Activated T-helper 9 cell treated with anti-CD3 and anti-CD28 coated beads, Interleukin-2, amount 50 U/mL, for 16 hours (primary cell): ENCODE measurements at places on chromosomes 2 and 18.

DNA sequence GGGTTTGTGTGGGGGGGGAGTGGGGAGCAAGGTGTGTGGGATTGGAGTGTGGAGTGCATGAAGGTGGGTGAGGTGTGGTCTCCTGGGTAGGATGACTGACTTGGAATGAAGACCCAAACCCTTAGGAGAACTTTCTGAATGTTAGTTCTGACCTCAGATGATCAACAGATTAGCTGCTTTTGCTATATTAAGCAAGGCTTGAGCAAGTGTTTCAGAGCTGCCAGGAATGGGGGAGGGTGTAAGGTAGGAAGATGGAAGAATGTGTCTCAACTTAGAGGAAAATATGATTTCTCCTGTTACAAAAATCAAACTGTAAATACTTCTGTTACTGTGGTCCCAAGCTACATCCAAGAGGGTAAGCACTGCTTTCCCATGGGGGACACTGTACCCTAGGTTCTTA lies 273.6 kb downstream of the TGIF1 start:
- DNase-seq: no peak

- no peak for DNase-seq
Measured at GRCh38 chr2:42693013-42693615, 70.8 kb downstream of the OXER1 start.

- no peak for DNase-seq
Measured at GRCh38 chr2:161546635-161547034, 77.6 kb upstream of the SLC4A10 start.

GRCh38 chr2:199228887-199229819 lies 228.6 kb downstream of the SATB2 start:
- DNase-seq: no peak

DNA sequence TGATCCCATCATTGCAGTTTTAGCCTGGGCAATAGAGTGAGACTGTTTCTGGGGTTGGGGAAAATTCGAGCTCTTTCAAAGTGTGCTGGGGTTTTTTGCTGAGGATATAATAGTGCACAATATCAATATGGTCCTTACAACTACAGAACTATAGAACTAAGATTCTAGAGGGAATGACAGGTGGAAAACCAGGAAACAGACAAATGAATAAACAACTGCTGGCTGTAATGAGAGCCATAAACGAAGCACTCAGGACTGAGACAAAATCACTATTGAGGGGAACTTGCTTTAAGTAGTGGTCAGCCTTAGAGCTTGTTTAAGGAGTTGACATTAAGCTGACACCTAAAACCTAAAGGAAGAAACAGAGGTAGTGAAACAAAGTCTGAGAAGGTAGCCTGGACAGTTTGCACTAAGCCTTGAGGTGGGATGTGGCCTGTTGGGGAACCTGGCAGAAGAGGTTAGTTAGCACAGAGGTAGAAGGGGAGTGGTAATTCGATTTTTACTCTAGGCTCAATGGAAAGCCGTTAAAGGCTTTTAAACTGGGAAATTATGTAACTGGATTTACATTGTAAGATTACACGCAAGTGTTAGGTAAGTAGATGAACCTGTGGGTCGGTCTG lies 33.8 kb downstream of the LCLAT1 start:
- DNase-seq: no peak

DNA sequence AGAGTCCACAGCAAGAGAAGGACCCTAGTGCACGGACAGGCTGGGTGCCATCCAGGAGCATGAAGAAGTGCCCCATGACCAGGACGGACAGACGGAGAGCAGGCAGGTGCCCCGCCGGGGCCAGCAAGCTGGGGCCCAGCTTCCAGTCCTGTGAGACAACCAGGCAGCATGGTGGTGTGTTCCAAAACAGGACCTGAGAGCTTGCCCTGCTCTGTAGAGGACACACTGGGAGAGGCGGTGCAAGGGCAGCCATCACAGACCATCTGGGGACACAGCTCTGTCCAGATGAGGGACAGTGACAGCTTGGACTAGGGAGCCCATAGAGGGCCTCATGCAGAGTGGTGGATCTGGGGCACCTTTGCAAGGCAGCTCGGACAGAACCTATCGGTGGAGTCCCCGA lies 279.8 kb downstream of the EIPR1 start:
- no peak for DNase-seq

DNA sequence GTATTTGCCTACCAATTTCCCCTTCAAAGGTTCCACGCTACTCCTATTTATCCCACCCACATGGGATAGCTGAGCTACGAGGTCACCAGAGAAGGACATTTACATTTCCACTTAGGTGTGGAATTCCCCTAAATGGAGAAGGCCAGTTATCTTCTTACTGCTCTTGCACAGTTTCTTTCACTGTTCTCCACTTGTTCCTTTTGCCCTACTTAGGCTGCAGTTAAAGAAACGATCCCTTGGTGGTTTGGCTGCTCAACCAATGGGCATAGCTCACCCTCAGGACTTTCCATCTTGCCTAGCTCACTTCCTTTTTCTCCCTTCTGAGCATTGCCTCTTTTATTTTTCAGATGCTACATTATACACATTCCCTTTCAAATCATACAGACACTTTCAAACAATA lies 11.2 kb upstream of the NABP1 start:
- no peak for DNase-seq

- no peak for DNase-seq
Measured at GRCh38 chr2:238203973-238204683, 633 bp upstream of the ILKAP start.

GRCh38 chr2:239587311-239587731 lies 186.5 kb upstream of the HDAC4 start:
- DNase-seq: no peak

DNA sequence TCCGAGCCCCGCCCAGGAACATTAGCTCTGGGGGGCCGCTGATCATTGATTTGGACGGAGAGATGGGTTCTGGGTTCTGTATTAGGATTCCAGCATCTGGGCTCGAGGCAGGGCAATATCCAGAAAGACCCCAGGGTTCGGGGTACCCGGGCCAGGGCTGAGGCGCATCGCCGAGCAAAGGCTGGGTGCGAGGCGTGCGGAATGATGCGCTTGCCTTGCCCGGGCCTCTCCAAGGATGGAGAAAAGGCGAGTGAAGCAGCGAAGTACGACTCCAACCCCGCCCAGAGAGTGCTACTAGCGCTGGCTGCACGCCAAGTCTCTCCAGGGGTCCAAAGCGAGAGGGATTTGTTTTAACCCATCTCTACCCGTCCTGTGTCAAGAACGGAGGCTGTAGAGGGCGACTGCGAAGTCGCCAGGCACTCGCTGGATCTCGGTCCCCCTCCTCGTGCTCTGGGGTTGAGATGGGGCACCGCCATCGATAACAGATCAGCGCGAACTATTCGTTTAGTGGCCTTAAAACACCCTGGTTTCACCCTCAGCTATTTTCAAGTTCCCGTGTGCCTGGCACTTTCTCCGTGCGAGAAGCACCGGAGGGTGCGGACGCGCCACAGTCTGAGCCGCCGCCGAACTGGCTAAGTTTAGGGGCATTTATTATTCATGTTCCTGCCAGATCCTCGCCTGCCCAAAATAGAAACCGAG lies 1.9 kb downstream of the ADCYAP1 start:
- DNase-seq: no peak

- no peak for DNase-seq
Measured at GRCh38 chr2:49041061-49041460, 113.3 kb downstream of the FSHR start.

- DNase-seq: no peak
Measured at GRCh38 chr2:182148344-182148743, 162.7 kb downstream of the PPP1R1C start.

DNA sequence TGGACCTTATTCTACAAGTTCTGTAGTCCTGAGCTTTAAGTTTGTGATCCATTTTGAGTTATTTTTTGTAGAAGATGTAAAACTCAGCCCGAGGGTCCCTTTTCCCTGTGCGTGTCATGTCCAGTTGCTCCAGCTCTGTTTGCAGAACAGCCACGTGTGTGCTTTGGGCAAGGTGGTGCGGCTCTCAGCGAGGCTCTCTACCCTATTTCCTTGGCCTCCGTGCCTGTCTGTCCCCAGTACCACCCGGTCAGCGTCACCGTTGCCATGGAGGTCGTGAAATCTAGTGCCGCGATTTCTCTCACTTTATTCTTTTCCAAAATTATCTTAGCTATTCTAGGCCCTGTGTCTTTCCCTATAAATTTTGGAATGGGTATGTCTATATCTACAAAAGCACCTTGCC lies 141.0 kb upstream of the CTDP1 start:
- no peak for DNase-seq

GRCh38 chr18:63872586-63872985 lies 14.9 kb upstream of the SERPINB2 start:
- no peak for DNase-seq

DNA sequence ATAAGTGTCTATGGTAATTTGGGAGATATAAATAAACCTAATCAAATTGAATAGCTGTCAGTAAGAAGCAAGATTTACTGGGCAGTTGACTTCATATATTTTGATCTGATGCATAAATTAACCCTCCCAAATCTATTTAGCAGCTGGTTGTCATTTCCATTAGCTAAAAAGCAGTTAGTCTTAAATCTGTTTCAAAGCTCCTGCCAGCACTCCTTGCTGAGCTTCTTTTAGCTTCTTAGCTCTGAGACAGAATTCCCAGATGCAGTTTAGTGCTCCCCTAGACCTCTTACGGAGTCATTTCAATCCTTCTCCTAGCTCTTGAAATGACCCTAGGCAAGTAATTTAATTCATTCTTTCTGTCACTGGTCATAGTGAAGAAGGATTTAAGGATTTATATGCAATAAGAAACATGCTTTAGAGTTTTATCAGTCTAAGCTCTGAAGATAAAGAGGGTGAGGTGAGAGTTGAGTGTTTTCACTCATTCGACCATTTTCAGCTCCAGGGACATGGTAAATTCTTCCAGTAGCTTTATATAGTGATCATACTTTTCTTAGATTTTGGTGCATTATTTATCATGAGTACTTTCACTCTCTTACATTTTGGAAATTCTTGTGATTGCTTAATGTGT lies 98.9 kb downstream of the PHLPP1 start:
- DNase-seq: no peak

DNA sequence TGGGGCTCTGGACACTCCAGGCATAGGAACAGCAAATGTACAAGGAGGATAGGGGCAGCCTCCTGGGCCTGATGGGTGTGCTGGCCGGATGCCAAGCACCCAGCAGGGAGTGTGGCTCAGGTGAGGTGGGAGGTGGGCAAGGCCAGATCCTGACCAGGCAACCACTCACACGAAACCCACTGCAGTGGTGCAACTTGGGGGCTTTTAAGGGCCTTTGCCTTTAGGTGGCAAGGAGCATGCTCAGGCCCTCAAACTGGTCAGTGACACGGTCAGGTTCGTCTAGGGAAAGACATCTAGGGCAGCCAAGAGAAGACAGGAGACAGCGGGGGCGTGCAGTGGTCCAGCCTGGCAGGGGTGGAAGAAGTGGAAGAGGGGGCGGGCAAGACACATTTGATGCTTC lies 18.4 kb upstream of the TEX51 start:
- DNase-seq: no peak

- no peak for DNase-seq
Measured at GRCh38 chr2:128421286-128421685, 102.6 kb upstream of the HS6ST1 start.

DNA sequence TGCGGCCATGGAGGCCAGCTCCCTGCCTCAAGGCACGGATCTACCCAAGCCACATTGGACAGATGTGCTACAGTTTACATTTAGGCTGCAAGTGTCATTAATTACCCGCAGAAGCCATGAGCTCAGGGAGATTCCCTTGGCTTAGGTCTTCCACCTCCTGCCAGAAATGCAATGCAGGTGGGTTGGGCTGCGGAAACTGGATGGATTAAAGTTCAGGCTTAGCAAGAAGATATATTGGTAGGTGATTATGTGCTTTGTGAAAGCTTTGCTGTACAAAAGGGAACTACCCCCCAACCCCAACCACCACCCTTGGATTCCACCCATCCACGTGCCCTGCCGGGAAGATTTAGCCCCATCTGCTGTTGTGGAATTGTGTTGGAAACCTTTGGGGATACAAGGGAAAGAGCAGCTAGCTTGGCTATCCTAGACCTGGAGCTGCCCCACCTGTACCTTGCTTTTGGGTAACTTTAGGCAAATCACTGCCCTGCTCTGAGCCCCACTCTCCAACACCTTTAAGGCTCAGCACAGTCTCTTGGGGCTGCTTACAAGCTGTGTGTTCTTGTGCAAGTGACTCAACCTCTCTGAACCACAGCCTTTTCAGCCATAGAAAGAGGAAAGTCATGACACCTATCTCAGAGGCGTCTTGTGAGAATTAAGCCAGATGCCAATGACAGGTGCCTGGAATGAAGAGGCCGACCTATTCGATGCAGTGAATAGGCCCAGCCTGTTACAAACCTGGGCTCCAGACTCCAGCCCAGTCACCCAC lies 141.6 kb upstream of the GLI2 start:
- DNase-seq: no peak

DNA sequence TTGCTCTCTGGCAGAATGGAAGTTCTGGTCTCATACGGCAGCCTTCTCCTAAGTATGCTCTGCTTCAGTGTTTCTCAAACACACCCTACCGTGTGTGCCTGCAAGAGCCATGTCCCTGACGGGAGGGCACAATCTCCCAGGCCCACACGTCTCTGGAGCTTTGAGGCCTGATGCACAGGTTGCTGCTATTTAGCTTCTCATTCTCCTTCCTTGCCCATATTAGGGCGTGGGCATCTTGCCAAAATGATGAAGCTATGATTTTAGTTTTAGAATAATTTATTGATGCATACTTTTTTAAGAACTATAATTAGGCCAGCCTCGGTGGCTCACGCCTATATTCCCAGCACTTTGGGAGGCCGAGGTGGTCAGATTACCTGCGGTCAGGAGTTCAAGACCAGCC lies 107.9 kb downstream of the RNF144A start:
- no peak for DNase-seq

DNA sequence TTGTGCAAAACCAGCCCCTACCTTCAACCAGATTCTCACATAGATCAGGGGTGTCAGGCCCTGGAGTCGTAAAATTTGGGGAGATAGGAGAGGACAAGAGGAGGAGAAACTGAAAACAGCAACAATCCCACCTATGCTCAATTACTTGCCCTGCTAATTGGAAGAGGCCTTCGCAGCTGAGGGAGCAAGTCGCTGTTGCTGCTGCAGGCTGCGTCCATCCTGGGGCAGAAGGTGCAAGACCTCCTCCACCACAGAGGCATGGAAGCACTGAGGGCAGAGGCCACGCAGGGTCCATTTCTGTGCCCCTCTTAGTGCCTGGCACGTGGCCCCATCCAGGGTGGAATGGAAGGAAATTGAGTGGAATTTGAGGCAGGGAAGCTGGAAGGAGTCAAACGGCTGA lies 36.5 kb downstream of the CNGA3 start:
- no peak for DNase-seq

- no peak for DNase-seq
Measured at GRCh38 chr2:120347396-120348060, 1.6 kb downstream of the INHBB start.

DNA sequence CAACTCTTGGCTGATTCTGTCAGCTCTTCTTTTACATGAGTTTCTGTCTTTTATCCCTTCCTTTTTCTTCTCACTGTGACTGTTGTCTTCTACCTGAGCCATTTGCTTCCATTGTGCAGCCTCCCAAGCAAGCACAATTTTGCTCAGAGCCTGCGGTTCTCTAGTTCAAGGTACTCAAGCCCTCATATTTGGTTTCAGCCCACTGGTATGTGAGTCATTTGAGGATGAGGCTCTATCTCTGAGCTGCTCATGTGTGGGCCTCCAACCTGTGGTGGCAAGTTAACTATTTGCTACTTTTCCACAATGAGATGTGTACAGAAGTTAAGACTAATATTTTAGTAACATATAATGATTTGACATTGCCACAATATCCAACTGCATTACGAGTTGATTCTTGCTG lies 183.0 kb downstream of the PHLPP1 start:
- no peak for DNase-seq
